ENCODE measurements at places on chromosomes 11 and 22.
A peak's percentile ranks its signal among the peaks of the same experiment; 100 is the strongest.

GRCh38 chr11:96257036-96257435 is 86.0 kb downstream of the MAML2 start:
- DNase-seq = no peak

- no peak for DNase-seq
These were observed 99.9 kb downstream of the CD44 start for GRCh38 chr11:35238882-35239281.

- DNase-seq = no peak
These were observed 55.2 kb downstream of the NECTIN1 start for GRCh38 chr11:119673759-119674336.

- DNase-seq = no peak
These were observed 15.3 kb upstream of the CDC42BPG start for GRCh38 chr11:64859542-64860414.

DNA sequence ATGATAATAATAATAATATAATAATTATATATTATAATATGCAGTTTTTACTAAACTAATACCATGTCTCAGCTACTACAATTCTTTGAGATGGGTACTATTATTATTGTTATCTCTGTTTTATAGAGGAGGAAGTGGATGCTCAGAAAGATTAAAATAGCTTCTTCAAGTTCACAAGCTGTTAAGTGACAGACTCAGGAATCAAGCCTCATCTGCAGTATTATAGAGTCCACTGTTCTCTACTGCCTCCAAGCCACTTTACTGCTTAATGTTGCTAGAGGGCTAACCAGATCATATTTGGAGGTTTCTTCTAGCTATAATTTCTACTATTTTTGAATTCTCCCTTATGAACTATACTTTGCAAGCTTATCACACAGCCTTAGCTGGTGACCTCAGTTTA is 62.7 kb downstream of the CSTPP1 start:
- no peak for DNase-seq

DNA sequence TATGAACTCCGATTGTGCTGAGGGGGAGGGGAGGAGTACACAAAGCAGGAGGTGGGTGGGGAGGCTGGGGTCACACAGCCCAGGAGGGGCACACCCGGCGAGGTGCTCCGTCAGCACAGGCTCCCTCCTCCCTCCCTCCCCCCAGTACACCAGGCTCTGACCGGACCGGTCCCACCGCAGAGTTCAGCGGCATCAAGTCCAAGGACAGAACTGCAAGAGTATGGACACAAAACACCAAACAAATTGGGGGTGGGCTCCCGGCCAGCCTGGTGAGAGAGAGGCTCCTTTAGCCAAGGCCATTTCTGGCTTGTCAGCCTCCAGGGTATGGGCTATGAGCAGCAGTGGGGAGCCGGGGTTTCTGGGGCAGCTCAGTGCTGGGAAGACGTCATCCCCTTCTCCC is 68.3 kb downstream of the ST3GAL4 start:
- no peak for DNase-seq

GRCh38 chr11:95067841-95068219 is 1.1 kb downstream of the SRSF8 start:
- no peak for DNase-seq

DNA sequence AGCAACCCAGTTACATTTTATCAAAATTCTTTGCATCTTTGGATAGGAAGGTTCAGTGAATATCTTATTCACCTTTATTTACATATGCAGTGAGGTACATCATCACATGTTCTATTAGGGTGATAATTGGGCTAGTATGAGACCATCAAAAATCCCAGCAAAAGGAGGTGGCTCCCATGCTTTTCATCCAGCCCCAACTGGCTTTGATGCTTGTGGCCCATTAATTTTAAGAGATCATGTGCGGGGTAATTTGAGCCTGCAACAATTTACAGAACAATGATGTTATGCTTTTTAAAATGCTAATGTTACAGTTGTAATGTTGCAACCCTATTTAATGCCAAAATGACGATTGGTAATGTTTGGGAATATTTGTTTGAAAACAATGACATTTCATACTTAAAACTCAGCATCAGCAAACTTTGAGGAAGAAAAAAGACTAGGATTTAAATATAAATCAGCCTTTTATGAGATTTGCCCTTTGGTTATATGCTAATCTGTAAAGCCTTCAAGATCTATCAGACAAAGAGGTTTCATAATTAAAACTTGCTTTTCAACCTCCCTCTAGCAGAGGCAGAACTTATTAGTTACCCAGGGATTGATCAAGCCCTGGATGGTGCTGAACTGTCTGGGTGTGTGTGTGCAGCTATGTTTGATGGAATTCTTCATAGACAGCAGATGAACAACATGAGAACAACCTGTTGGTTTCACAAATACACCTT is 183.5 kb upstream of the SORL1-AS1 start:
- DNase-seq = no peak

DNA sequence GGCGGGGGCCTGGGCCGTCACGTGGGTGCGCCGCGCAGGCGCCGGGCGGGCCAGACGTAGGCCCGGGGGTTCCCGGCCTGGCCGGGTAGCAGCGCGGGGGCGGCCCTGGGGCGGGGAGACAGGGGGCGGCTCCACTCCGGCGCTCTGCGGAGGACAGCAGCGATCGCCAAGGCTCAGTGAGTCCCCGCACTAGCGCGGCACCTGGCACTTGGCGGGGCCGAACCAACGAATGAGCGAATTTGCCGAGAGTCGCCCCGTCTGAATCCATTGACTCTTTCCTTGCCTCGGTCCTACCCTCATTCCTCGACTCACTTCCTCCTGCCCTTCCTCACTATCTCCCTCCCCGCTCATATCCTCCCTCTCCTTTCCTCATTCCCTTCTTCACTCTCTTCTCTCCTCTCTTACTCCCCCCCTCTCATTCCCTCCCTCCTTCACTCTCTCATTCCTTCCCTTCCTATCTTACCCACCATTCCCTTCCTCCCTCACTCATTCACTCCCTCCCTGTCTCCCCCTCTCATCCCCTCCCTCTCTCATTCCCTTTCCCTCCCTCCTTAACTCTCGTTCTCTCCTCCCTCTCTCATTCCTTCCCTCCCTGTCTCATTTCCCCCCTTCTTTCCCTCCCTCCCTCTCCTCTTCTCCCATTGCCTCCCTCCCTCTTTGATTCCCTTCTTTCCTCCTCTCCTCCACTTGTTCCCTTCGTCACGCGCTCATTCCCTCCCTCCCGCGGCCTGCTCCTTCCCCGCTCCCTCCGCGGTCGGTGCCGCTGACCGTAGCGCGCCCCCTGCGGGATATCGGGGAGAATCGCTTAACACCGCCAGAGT is 476 bp upstream of the KLHL22 start:
- DNase-seq = peak; percentile 72

DNA sequence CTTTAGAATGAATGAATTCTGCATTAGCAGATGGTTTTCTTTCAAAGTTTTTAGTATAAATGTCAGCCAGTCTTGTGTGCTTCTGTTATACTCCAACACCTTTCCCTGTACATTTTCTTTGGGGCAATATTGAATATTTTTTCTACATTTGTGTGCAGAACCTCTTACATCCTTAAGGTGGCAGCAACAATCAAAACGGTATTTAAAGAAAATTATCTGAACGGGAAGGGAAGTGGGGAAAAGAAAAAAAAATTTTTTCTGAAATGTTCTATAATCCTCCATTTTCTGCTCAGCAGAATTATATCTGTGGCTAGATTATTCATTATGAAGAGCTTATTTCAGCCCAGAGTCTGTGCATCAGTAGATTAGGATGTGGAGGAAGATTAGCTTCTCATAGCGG is 347.3 kb upstream of the RAG2 start:
- DNase-seq = no peak

DNA sequence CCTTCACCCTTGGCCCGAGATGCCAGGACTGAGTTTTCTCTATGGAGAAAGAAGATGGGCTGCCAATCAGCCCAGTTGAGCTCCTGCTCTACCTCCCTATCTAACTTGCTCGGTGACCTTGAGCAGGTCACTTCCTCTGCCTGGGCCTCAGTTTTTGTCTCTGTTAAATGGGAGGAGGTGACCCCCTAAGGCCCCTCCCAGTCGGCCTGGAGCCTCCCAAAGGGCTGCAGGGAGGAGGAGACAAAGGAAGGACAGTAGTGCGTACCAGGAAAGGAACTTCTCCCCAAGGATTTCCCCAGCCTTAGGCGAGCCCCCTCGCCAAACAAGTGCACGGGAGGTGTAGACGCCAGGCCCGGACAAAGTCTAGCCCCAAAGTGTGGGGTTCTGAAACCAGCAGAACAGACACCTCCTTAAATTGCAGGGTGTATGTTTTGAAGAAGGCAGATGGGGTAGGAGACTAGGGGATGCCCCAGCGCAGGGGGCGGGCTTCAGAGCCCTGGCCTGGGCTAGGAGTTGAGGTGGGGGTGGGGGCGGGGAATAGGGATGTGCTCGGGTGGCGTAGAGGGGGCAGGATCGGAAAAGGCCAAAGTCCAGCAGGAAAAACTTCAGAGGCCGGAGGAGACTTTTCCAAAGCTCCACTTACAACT is 1.0 kb downstream of the CBX7 start:
- no peak for DNase-seq

- no peak for DNase-seq
These were observed 92.3 kb upstream of the TEAD1 start for GRCh38 chr11:12581923-12582322.

- DNase-seq = no peak
These were observed 534.0 kb upstream of the B3GAT1 start for GRCh38 chr11:134945993-134946392.

GRCh38 chr11:1121813-1122663 is 35.7 kb upstream of the MUC5AC start:
- DNase-seq = no peak

DNA sequence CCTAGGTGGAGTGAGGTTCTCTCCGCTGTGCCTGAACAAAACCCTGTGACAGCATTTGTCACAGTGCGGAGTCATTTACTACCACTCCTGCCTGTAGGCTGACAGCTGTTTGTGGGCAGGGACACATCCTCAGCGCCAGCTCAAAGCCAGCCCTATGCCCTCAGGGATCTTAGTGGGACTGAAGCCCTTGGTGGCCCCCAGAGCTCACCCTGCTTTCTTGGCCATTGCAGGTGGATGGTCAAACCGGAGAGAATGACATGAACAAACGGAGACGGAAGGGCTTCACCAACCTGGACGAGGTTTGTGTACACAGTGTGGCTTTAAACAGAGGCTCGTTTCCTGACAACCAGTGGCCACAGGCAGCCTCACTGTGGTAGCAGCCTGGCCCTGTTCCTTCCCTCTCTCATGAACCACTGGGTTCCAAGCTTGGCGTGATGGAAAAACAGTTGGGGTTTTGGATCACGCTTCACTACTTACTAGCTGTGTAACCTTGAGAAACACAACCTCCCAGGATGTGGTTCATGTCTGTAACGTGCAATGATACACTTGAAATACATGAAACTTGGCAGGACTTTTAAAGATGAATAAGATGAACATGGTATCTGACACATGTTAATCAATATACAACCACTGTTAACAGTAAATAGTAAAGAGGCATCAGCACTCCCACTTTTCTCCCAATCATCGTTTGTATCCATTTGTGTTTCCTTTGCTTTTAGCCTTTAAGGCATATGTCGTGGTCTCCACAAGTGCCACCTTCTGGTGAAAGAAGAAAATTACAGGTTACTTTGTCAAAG is 125.8 kb downstream of the MICAL2 start:
- no peak for DNase-seq

DNA sequence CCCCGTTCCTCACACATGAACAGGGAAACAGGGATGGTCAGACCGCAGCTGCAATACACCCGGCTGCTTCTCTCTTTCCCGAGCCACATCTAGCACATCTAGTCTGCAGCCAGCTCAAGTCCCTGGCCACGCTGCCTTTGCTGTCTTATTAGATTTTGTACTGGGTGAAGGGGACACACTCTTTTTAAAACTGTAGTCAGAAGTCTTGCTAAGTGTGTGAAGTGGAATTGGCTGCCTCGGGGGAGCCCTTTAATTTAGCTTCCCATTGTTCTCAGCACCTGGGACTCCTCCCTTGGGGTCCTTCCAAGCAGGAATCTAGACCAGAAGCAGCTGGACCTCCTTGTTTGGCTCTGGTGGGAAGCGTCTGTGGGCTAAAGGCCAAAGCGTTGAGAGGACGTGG is 420.0 kb downstream of the CTTN start:
- DNase-seq = no peak

GRCh38 chr11:15843309-15843872 is 513.0 kb downstream of the SOX6 start:
- DNase-seq = no peak

DNA sequence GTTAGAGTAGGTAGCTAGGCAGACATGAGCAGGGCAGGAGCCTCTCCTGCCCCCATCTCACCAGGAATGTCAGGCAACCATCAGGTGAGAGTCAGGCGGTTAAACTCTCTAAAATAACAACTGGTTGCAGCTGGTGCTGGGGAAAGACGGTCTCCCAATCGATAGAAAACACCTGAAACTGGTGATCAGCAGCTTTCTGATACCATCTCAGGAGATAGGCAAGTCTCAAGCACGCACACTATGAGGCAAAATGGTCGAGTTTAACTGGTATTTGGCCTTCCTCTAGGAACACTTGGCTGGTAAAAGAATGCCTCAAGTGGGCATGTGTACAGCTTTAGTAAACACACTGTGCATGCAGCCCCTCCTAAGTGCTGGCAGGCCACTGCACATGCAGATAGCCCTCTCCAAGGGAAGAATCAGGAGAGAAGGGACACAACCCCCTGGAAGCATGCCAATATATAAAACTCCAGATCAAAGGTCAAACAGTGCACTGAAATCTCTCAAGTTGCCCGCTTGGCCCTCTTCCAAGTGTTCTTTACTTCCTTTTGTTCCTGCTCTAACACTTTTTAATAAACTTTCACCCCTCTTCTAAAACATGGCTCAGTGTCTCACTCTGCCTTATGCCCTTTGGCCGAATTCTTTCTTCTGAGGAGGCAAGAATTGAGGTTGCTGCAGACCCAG is 88.7 kb downstream of the USP35 start:
- DNase-seq = no peak

DNA sequence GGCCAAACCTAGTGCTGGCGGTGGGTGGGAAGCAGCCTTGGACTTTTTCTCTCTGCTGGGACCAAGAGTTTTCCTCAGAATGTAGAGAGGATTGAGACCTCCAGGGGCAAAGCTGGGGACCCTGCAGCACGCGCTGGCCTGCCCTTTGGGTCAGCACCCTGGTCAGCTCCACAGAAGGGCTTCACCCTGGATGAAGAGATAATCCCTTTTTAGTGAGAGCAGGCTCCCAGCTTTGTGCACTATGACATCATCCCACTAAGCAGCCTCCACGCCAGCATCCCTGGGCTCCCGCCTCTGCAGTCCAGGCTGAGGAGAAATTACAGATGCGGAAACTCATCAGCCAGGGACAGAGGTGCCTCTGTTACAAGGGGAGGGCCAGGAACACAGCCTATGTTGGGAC is 23.5 kb downstream of the DRICH1 start:
- DNase-seq = no peak

Measured in pulmonary artery endothelial cell (primary cell).